ENCODE measurements at places on chromosomes 12 and 14. TPM values are rescaled to one million over a fixed set of nuclear protein-coding genes. Genes with fewer than 3 reads are reported as not detected.

Gene CBLN3
- 3.1 TPM for total RNA-seq

Gene B4GALNT3
- not detected for total RNA-seq

Gene HOXC10
- 3.2 TPM for total RNA-seq

Gene TDP1
- 58.5 TPM for total RNA-seq

Gene AGAP2
- 0.89 TPM for total RNA-seq

Gene IFT81
- total RNA-seq = 10.6 TPM

Gene RHOJ
- 0.32 TPM for total RNA-seq

Gene MUCL1
- not detected for total RNA-seq

Gene RTN1
- 0.18 TPM for total RNA-seq

Gene TMEM121
- total RNA-seq = 1.2 TPM

Gene DIO2
- 27.3 TPM for total RNA-seq

Gene G2E3
- total RNA-seq = 33.4 TPM

Gene PLD4
- not detected for total RNA-seq

DNA sequence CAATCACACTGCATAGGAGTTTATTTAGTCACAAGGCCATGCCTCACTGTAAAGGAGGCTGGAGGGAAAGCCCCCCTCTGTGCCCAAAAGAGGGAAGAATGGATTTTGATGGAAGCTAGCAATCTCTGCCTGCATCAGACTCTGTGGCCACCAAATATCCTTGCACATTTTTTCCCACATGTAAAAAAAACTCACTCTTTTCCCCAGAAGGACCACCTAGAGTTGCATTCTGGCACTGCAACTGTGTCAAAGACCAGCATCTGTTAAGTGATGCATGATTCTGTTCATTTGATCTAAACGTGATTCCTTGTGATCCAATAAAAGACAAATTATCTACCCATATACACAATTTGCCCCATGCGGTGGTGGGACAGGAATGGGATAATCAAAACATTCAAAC lies 8.0 kb downstream of the RHOJ start:
- no peak overlapping the region for H3K4me3 ChIP-seq
- H3K4me1 ChIP-seq = no peaks in the 10 kb centered on the region
- no peaks in the 10 kb centered on the region for H3K27me3 ChIP-seq
- H3K27ac ChIP-seq = no peak overlapping the region
- H3K36me3 ChIP-seq = no peaks in the 10 kb centered on the region

GRCh38 chr12:54370171-54370730 lies 6.0 kb upstream of the GPR84 start:
- no peaks in the 10 kb centered on the region for H3K27me3 ChIP-seq
- H3K4me3 ChIP-seq = peak overlapping the region; percentile 26
- no peaks in the 10 kb centered on the region for H3K36me3 ChIP-seq
- H3K27ac ChIP-seq = no peak overlapping the region
- peak; percentile 89 for DNase-seq

- H3K4me3 ChIP-seq = no peak overlapping the region
- no peaks in the 10 kb centered on the region for H3K36me3 ChIP-seq
- DNase-seq = peak; percentile 59
- peak overlapping the region; percentile 45 for H3K27ac ChIP-seq
- H3K27me3 ChIP-seq = no peaks in the 10 kb centered on the region
Observed at GRCh38 chr14:95222151-95222631, 64.9 kb upstream of the DICER1 start.

- H3K4me1 ChIP-seq = peaks cover 56% of the 10 kb centered on the region
- no peak overlapping the region for H3K4me3 ChIP-seq
- H3K36me3 ChIP-seq = peaks cover 6% of the 10 kb centered on the region
- no peaks in the 10 kb centered on the region for H3K27me3 ChIP-seq
- H3K27ac ChIP-seq = 0 out of 2 replicates have a peak overlapping the region, but pooled peaks have one; percentile 34
- DNase-seq = no peak
Observed at GRCh38 chr12:121167232-121167820, 34.6 kb downstream of the P2RX7 start.

GRCh38 chr14:36935976-36936678 lies 236.3 kb downstream of the SLC25A21 start:
- no peak overlapping the region for H3K4me3 ChIP-seq
- H3K4me1 ChIP-seq = no peaks in the 10 kb centered on the region
- no peaks in the 10 kb centered on the region for H3K36me3 ChIP-seq
- H3K27me3 ChIP-seq = no peaks in the 10 kb centered on the region
- no peak overlapping the region for H3K27ac ChIP-seq

DNA sequence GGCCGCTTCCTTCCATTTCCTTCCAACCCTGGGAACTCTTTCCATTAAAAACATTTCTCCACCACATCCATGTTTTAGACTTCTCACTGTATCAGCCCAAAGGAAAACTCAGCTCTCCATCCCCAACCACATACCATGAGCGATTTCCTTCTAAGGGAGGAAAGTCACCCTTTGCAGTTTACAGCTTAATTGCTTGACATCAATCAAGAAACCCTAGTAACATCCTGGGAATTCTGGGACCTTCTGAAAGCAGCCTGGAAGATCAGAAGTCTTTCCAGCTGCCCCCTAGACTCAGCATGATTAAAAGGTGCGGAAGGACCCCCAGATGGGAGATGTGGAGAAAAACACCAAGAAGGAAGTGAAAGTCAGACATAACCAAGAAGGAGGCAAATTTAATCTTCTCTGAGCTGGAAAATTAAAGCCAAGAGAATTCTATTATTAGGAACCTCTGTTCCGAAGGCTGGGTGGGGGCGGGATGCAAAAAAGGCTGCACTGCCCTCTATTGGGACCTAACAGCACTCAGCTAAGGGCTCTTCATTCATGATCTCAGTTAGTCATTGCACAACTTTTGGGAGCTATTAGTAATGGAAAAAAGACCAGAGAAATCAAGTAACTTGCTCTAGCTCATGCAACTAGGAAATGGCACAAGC lies 73.3 kb upstream of the PLXNC1 start:
- peaks cover 3% of the 10 kb centered on the region for H3K27me3 ChIP-seq
- H3K36me3 ChIP-seq = no peaks in the 10 kb centered on the region
- no peak overlapping the region for H3K4me3 ChIP-seq
- no peaks in the 10 kb centered on the region for H3K4me1 ChIP-seq

DNA sequence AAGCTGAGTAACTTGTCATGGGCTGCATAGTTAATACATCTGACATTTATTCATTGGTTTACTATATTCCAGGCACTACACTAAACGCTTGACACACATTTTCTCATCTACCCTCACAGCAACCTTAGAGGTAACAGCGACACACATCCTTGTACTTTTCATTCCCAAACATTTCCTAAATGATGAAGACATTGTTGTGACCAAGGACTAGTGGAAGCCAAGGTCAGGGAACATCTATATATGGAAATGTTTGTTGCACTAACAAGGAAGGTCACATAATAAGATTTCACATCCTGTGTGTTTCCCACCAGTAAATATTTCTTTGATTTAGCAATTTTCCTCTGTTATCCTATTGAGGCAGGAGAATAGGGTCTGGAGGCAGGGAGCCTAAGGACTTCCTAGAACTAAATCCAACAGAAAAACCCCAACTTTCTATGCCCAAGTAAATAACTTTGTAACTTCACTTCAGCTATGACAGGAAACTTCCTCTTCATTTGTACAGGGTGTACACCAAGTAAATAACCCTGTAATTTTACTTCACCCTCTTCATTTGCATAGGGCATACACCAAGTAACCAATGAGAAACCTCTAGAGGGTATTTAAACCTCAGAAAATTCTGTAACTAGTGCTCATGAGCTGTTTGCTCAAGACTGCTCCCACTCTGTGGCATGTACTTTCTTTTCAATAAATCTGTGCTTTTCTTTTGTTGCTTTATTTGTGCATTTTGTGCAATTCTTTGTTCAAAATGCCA lies 48.4 kb downstream of the ZNF641 start:
- no peak overlapping the region for H3K4me3 ChIP-seq
- no peaks in the 10 kb centered on the region for H3K4me1 ChIP-seq
- H3K27ac ChIP-seq = no peak overlapping the region
- H3K27me3 ChIP-seq = no peaks in the 10 kb centered on the region
- H3K36me3 ChIP-seq = no peaks in the 10 kb centered on the region
- no peak for DNase-seq

GRCh38 chr14:71361874-71362273 lies 454.6 kb downstream of the PCNX1 start:
- H3K27ac ChIP-seq = no peak overlapping the region
- H3K27me3 ChIP-seq = no peaks in the 10 kb centered on the region
- H3K36me3 ChIP-seq = no peaks in the 10 kb centered on the region
- H3K4me1 ChIP-seq = peaks cover 35% of the 10 kb centered on the region
- no peak overlapping the region for H3K4me3 ChIP-seq
- no peak for DNase-seq

DNA sequence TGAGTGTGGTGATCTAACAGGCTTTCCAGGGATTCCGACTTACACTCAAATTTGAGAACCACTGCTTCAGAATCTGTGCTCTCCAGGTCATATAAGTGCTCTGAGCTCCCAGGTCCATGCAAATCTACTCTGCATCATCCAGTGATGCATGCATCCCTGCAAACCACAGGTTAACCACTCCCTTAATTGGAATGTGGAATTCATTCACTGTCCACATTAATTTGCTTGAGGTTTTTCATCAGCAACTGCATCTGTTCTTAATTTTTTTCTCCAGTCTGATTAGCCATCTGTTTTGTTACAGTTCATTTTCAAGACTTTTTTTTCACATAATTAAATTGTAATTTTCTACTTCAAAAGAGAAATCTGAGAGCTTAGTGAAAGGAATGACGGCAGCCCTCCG lies 43.4 kb upstream of the RIN3 start:
- DNase-seq = no peak
- no peak overlapping the region for H3K27ac ChIP-seq
- no peaks in the 10 kb centered on the region for H3K4me1 ChIP-seq
- H3K4me3 ChIP-seq = no peak overlapping the region
- H3K36me3 ChIP-seq = no peaks in the 10 kb centered on the region

GRCh38 chr14:21101802-21102413 lies 1.0 kb downstream of the TMEM253 start:
- H3K27ac ChIP-seq = no peak overlapping the region
- H3K27me3 ChIP-seq = peaks cover 5% of the 10 kb centered on the region
- H3K4me1 ChIP-seq = peaks cover 30% of the 10 kb centered on the region
- DNase-seq = no peak
- H3K4me3 ChIP-seq = no peak overlapping the region

GRCh38 chr12:58801986-58802385 lies 118.3 kb downstream of the LRIG3 start:
- peak overlapping the region; percentile 59 for H3K27ac ChIP-seq
- H3K36me3 ChIP-seq = no peaks in the 10 kb centered on the region

- H3K4me3 ChIP-seq = no peak overlapping the region
- H3K36me3 ChIP-seq = no peaks in the 10 kb centered on the region
- no peak overlapping the region for H3K27ac ChIP-seq
- H3K27me3 ChIP-seq = no peaks in the 10 kb centered on the region
Observed at GRCh38 chr12:42125388-42125767, 19.3 kb downstream of the GXYLT1 start.

DNA sequence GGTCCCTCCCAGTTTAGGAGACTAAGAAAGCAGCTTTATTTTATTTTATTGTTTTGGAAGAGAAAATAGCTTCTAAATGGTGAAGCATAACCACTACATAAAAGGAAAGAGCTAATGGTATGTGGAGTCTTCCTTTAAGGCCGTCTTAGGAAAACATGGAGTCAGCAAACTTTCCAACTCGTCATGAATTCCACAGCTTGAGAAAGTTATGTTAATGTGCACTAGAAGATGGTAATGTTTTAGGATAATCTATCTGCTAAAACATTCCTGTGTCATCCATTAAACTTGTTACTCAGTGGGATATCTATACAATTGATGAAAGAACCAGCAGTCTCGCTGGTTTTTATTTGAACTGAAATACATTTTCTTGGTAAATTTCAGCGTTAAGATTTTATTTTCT lies 448.4 kb upstream of the SEL1L start:
- no peak overlapping the region for H3K4me3 ChIP-seq
- H3K4me1 ChIP-seq = no peaks in the 10 kb centered on the region
- H3K27me3 ChIP-seq = no peaks in the 10 kb centered on the region
- no peak for DNase-seq
- no peaks in the 10 kb centered on the region for H3K36me3 ChIP-seq

- H3K4me3 ChIP-seq = no peak overlapping the region
- no peak overlapping the region for H3K27ac ChIP-seq
- H3K27me3 ChIP-seq = no peaks in the 10 kb centered on the region
- no peak for DNase-seq
- peaks cover 23% of the 10 kb centered on the region for H3K4me1 ChIP-seq
- no peaks in the 10 kb centered on the region for H3K36me3 ChIP-seq
Observed at GRCh38 chr12:54373649-54374561, 9.6 kb upstream of the GPR84 start.

DNA sequence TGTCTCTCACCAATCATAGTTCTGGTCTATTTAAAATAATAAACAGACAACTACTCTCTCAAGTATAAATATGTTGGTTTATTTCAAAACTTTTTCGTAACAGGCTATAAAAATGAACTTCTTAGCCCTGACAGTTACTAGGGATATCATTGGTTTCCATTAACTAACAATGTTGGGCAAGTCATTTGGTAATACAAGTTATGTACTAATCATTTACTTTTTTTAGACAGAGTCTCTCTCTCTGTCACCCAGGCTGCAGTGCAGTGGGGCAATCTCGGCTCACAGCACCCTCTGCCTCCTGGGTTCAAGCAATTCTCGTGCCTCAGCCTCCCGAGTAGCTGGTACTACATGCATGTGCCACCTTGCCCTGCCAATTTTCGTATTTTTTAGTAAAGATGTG lies 14.6 kb upstream of the KANSL2 start:
- DNase-seq = no peak
- no peak overlapping the region for H3K4me3 ChIP-seq
- H3K27ac ChIP-seq = no peak overlapping the region
- H3K4me1 ChIP-seq = no peaks in the 10 kb centered on the region
- no peaks in the 10 kb centered on the region for H3K27me3 ChIP-seq

- H3K27ac ChIP-seq = no peak overlapping the region
- H3K4me1 ChIP-seq = no peaks in the 10 kb centered on the region
- H3K27me3 ChIP-seq = no peaks in the 10 kb centered on the region
- H3K4me3 ChIP-seq = no peak overlapping the region
- DNase-seq = no peak
Observed at GRCh38 chr14:29672831-29673230, 254.8 kb downstream of the PRKD1 start.

GRCh38 chr14:89452281-89452680 lies 35.2 kb upstream of the FOXN3 start:
- H3K27ac ChIP-seq = no peak overlapping the region
- no peaks in the 10 kb centered on the region for H3K36me3 ChIP-seq
- H3K4me3 ChIP-seq = no peak overlapping the region

- H3K4me1 ChIP-seq = peaks cover 29% of the 10 kb centered on the region
- H3K27me3 ChIP-seq = no peaks in the 10 kb centered on the region
- no peaks in the 10 kb centered on the region for H3K36me3 ChIP-seq
- H3K27ac ChIP-seq = no peak overlapping the region
Observed at GRCh38 chr12:2360630-2361170, 307.9 kb downstream of the CACNA1C start.

- no peaks in the 10 kb centered on the region for H3K4me1 ChIP-seq
- H3K27me3 ChIP-seq = no peaks in the 10 kb centered on the region
- DNase-seq = no peak
- no peaks in the 10 kb centered on the region for H3K36me3 ChIP-seq
Observed at GRCh38 chr14:32984241-32984930, 45.7 kb downstream of the NPAS3 start.

- H3K4me3 ChIP-seq = no peak overlapping the region
- no peak for DNase-seq
- H3K27me3 ChIP-seq = no peaks in the 10 kb centered on the region
Observed at GRCh38 chr12:12582193-12582881, 19.7 kb upstream of the DUSP16 start.

DNA sequence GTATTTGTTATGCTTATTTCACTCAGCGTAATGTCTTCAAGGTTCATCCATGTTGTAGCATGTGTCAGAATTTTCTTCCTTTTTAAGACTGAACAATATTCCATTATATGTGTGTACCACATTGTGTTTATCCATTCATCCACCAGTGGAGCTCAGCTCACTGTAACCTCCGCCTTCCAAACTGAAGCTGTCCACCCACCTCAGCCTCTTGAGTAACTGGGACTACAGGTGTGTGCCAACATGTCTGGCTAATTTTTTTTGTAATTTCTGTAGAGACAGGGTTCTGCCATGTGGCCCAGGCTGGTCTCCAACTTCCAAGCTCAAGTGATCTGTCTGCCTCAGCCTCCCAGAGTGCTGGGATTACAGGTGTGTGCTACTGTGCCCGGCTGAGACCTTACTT lies 21.1 kb downstream of the CCDC77 start:
- no peaks in the 10 kb centered on the region for H3K4me1 ChIP-seq
- H3K27ac ChIP-seq = no peak overlapping the region
- DNase-seq = no peak
